Stimulated activated CD8-positive, alpha-beta memory T cell treated with anti-CD3 and anti-CD28 coated beads, Interleukin-15, amount 100 ng/mL, for 4 hours (primary cell): ENCODE measurements at places on chromosomes 5 and 9.

- peak; percentile 88 for DNase-seq
These were observed at the start of gene ST8SIA4 for GRCh38 chr5:100903039-100903887. TSS of gene ST8SIA4 (minus strand) at chr5:100903282. CDS start at chr5:100902955, 327 bp downstream.

DNA sequence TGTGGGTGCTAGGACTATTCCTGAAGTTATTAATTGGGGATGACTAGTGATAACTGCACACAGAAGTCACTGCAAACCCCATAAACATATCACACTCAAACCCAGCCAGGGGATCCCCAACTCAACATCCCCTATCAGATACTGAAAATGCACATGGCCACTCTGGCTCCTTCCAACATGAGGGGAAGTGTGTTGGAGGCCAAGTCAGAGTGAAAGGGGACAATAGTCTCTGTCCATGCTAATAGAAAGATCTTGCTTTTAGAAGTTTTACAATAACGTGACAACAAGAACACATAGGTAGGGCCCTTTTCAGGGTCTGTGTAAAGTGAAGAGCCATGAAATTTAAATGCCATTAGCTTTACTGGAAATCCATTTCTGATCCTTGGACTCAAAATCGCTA is 98.8 kb upstream of the SEMA6A start:
- no peak for DNase-seq

DNA sequence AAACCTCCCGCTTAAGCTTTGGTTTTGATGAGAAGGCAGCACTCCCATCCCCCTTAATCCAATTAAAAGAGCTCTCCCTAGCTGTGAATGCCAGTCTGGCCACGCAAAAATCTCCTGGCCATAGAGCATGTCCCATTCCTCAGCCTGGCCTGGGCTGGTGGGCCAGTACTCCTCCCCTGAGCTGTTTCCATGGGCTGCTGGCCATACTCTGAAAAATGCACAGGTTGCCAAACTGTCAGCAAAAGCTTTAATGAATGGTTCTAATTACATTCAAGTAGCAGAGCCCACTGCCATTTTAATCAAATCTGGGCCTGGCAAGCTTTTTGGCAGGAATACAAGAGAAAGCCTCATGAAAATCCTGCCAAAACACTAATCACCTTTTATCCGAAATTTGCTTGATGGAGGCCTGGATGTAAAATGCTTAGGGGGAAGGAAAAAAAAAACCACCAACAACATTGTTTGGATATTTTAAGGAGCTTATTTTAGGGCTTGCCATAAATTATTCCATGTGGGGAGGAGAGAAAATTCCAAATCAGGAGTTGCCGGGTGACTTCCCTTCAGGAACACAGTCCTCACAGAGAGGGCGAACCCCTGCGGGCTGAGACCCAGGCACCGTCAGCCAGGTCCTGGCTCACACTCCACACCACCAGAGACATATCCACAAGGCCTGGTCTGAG is 243.3 kb downstream of the SEC61B start:
- DNase-seq, result no peak

GRCh38 chr5:127785098-127785927 is 82.1 kb downstream of the CCDC192 start:
- DNase-seq, result no peak

GRCh38 chr5:159435855-159436254 is 105.6 kb upstream of the IL12B start:
- DNase-seq, result no peak

DNA sequence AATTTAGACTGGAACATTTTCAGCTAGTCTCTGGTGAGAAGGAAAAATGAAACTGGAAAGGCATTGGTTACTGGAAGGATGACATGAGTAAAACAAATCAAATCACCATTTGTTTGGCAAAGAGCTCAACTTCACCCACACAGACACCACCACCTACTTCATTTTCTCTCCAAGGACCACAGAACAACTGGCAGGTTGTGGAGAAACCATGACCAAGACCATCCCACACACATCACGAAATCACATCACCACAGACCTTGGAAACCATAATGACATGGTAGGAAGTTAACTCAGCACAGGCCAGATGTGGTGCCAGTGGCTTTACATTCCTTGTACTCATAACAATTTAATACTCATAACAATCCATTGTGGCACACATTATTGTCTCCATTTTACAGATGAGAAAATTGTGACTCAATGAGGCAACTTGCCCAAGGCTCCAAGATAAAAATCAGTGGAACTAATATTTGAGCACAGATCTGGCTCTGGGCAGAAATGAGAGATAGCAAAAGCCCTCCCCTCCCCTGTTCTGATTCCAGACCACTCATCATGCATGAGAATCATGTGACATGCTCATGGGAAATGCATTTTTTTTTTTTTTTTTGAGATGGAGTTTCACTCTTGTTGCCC is 7.5 kb downstream of the OR1K1 start:
- DNase-seq, result no peak

- DNase-seq, result no peak
These were observed 3.8 kb upstream of the PRKAA1 start for GRCh38 chr5:40801771-40802562.

DNA sequence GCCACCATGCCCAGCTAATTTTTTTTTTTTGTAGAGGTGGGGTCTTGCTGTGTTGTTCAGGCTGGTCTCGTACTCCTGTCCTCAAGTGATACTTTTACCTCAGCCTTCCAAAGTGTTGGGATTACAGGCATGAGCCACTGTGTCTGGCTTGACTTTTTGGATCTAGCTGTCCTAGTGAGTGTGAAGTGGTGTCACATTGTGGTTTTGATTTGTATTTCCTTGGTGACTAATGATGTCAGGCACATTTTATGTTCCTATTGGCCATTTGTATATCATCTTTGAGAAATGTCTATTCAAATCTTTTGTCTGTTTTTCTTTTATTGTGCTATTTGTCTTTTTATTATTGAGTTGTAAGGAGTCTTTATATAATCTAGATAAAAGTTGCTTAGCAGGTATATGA is 53.5 kb upstream of the MCCC2 start:
- DNase-seq, result no peak

DNA sequence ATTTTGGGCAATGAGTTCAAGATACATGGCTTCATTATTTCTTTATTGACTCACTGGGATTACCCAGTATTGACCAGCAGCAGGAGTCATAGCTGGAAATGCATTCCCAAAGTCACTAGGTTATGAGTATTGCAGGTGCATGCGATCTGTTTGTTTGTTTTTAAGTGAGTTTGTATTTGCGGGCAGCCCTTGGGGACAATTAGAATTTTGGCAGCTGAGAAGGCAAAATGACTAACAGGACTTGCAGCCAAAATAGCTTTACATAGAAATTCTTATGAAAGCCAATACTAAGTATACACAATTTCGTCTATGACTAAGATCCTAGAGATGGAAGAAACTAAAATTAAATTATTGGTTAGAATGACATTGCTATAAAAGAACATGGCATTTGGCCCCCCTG is 18.1 kb upstream of the RGMB start:
- no peak for DNase-seq

DNA sequence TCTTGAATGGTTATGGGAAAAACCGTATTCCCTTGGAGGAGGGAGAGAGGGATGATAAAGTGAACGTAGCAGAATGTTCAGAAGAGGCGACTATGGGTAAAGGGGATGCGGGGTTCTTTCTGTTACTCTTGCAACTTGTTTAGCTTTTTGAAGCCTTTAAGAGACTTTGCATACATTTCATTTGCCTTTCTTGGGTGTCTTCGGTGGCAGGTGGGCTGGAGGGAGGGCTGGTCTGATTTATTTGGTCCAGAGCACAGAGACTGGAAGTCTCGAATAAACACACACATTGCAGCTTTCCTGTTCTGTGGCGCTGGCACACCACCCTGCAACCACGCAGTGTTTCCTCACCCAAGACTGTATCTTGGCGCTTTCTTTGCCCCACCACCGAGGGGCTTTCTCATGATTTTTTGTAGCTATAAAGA is 23.2 kb downstream of the TTF1 start:
- DNase-seq, result no peak

DNA sequence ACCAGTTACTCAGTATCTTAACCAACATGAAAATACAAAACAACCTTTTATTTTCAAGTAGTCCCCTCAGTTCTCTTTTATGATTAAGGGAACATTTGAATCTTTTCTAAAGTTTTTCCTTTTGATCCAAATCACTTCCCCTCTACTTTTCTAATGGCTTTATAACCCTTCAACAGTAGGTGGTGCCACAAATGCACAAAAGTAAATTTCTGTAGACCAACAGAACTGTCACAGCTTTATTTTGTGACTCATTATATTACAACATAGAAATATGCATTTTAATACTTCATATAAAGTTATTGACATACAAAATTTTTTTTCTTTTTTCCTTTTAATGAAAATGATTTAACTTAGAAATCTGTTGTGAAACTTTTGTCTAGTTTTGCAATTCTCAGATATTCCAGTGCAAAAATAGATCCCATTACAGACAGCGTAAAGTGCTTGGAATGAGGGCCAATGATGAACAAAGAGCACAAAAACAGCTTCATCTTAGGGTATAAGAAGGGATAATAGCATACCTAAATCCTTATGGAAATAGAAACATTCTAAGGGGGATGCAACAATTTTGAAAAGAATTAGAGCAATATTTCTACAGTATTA is 17.0 kb downstream of the NIPSNAP3B start:
- no peak for DNase-seq

GRCh38 chr5:10935536-10935935 is 174.5 kb upstream of the DAP start:
- DNase-seq, result no peak

DNA sequence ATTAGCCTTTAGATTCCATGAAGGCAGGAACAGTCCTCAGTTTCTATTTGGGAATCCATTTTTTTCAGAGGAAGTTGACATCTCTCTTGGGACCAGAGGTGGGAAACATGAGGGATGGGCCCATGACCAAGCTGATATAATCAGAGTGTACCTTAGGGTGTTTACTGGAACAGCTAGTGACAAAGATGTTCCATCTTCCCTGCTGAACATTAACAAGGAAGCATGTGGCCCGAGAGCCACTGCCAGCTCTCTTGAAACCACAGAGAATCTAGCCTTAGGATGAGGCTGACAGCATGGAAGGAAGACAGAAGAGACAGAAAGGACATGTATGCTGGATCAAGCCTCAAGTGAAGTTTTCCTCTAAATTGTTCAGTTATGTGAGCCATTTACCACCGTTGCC is 16.0 kb downstream of the AQP3 start:
- no peak for DNase-seq

DNA sequence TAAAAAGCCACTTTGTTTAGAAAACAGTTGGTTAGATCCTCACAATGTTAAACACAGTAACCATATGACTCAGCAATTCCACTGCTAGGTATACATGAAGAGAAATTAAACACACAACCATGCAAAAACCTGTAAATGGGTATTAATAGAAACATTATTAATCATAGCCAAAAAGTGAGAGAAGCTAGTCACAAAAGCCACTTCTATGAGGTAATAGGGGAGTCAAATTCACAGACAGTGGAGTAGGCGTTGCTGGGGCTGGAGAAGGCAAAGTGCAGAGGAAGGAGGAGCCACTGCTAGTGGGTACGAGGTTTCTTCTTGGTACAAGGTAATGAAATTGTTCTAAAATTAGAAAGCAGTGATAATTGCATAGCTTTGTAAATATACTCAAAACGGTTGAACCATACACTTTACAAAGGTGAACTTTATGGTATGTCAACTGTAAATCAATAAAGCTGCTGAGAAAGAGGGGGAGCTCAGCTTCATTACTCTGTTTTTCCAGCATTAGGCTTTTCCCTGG is 364.4 kb downstream of the GADD45G start:
- DNase-seq, result no peak

DNA sequence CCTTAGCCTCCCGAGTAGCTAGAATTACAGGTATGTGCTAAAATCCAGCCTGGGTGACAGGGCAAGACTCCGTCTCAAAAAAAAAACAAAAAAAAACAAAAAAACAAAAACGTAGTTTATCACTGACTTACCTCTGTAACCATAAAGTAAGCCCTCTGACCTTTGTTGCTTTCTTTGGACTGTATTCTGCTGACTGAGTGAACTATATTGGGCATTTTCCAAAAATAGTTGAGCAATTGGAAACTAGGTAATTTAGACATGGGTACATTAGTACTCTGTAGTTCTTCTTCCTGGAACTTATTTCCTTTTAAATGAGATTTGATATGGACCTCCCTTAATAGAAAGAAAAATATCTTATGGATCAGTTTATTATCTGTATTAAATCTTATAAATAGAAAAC is 66.6 kb downstream of the ANKHD1 start:
- no peak for DNase-seq

- no peak for DNase-seq
These were observed 37.6 kb upstream of the RAI14 start for GRCh38 chr5:34618371-34619065.

DNA sequence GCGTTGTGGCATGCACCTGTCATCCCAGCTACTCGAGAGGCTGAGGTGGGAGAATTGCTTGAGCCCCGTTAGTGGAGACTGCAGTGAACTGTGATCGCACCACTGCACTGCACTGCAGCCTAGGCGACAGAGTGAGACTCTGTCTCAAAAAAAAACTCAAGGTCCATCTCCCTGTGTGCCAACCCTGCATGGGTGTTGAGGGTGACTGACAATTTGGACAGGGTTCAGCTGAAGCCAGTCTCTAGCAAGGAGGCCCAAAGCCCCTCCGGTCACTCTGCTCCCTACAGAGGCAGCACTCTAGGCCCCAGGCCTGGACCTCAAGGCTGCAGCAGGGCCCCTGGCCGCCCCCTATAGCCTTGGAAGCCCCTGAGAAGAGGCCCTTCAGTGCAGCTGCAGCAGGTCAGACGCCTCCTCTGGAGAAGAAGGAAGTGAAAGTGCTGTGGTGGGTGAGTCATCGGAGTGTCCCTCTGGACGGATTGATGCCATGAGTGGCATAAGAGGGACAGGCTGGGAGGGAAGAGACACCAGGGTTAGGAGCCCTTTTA is 39.2 kb upstream of the NEK6 start:
- no peak for DNase-seq

- DNase-seq, result no peak
These were observed 19.2 kb upstream of the EXOC3 start for GRCh38 chr5:423626-424261.

- DNase-seq, result no peak
These were observed 13.5 kb upstream of the TMED7 start for GRCh38 chr5:115639377-115639776.
